ENCODE measurements at places on chromosomes 16 and 17.

DNA sequence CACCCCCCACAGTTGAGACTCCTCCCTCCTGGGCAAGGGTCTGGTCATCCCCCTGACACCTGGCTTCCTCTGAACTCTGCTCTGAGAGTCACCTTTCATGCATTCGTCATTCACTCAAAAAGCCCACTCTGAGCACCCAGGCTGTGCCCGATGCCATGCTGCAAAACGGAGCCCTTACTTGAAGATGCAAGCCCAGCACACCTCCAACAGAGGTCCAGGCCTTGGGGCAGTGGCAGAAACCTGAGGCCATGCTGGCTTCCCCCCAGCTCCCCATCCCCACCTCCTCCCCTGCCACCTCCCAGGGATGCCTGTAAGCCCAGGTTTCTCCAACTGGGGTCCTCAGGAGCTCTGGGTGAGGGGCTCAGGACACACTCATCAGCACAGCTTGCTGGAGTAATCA is 67.7 kb upstream of the TNRC6C start:
- no peak for DNase-seq

- DNase-seq, result no peak
These were observed 6.2 kb downstream of the LITAF start for GRCh38 chr16:11580451-11581086.

GRCh38 chr16:12664164-12664733 is 139.4 kb downstream of the CPPED1 start:
- DNase-seq, result no peak

DNA sequence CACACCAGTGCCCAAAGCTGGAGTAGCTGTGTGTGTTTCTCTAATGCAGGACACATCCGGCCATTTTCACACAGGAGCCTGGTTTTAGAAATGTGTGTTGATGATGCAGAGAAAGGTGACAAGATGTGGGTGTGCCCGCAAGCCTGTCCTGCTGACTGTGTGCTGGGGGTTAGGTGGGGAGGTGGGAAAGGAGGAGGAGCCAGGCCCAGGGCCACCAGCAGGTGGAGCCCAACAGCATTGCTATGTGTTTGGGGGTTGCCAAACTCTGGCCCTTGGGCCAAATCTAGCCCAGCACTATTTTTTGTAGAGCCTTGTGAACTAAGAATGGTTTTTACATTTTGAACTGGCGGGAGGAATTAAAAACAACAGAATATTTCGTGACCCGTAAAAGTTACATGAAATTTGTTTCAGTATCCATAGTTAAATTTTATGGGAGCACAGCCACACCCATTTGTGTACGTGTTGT is 61.7 kb upstream of the LGALS9 start:
- DNase-seq, result peak; percentile 65

DNA sequence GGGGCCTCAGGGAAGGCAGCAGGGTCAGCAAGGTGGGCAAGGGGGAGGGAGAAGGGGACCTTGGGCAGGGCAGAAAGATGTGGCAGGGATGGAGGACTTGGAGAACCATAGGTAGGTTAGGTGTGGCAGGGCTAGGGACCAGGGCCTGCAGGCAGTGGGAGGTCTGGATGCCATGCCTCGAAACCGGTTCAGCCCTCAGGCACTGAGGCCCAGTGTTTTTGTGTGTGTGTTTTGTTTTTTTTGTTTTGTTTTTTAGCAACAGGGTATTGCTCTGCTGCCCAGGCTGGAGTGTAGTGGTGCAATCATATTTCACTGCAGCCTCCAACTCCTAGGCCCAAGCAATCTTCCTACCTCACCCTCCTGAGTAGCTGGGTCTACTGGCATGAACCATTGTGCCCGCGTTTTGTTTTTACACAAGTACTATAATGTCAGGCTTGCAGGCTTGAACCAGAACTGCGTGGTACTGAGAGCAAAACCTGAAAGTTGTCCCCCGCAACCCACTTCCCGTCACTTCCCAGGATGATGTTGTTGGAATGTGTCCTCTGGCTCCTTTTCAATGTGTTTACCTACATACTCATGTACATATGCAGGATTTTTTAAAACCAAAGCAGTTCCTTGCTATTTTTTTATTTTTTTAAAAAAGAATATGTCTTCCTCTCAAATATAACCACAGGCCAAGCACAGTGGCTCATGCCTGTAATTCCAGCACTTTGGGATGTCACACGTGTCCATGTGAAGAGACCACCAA is 12.4 kb downstream of the ODAD4 start:
- DNase-seq, result no peak

DNA sequence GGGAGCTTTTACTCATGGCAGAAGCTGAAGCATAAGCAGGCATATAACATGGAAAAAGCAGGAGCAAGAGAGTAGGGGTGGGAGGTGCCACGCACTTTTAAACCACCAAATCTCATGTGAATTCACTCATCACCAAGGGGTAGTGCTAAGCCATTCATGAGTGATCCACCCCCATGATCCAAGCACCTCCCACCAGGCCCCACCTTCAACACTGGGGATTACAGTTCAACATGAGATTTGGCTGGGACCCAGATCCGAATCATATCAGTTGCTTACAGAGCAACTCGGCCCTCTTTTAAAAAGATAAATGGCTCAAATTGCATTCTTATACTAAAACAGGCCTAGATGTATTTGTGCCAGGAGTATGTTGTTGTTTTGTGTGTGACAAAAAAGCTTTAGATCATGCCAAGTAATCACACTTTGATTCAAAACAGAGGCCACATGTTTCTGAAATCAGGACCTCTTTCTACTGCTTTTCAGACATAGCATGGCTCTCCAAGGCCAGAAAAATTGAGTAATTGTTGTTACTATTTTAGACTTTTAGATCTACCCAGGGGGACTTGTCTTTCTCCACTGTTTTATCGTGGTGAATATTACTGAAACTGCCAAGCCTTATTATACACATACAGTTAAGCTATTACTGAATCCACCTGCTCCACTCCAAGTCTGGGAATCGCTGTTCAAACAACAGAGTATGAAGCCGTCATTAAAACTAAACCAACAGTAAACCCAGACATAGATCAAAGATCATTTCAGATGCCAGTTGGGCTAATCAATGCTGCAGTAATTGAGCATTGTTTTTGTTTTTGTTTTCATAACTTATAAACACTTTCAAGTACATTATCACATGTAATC is 163.3 kb downstream of the KCNJ2 start:
- no peak for DNase-seq

GRCh38 chr17:39791111-39791992 is 53.6 kb downstream of the GRB7 start:
- no peak for DNase-seq

- DNase-seq, result no peak
These were observed 8.8 kb upstream of the NR1D1 start for GRCh38 chr17:40108970-40109824.

GRCh38 chr16:67248073-67248400 is 742 bp upstream of the SLC9A5 start:
- DNase-seq, result no peak

- no peak for DNase-seq
These were observed 602.7 kb upstream of the CDH5 start for GRCh38 chr16:65763640-65764305.

DNA sequence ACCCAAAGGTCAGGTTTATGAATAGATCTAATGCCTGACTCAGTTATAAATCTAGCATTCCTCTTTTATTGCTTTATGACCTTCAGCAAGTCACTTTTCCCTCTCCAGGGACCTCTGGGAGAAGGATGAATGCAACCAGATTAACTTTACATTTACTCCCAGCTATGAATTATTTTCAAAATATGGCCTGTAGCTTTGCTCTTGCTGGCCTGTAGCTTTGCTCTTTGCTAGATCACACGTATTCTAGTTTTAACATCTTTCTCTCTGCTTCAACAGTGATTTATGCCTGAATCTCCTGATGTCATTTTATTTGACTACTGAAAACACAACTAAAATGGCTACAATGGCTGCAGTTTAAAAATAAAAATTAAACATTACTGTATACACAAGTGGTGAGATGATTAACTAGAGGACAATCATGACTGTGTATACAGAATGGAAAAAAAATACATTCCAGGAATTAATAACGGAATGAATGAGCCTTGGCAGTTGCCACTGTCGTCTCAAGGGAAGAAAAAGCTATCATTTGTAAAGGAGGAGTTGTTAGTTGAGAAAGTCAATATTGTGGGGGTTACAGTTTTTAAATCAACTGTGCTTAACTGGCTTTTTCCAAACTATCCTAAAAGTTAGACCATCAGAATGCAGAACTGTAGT is 434.5 kb upstream of the GOT2 start:
- DNase-seq, result no peak

DNA sequence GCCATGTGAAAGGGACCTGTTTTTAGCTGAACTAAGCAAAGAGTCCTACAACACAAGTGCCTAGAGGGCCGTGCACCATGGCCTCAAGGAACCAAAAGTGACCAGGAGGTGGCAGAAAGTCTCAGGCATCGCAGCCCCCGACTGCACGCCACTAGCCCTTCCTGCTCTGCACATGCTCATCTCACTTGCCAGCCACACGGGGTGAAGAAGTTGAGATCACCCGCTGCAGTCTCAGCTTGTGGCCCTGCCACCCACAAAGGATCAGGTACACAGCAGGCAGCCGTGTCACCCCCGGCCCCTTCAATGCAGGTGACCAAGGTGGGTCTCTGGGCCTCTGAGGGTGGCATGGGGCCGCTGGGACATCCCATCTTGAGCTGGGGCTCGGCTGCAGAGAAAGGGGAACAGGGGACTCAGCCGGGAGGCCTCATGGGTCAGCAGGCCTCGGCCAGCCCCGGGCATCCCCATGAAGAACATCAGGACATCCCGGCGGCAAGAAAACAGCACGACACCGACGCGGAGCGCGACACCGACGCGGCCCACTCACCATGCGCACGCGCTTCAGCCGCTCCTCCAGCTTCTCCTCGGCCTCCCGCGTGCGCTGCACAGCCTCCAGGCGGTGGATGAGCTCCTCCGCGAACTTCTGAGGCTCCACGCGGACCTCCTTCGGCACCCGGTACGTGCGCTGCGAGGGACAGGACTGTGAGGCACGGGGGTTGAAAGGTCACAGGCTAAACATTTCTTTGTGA is 21.0 kb downstream of the PDIA2 start:
- no peak for DNase-seq

DNA sequence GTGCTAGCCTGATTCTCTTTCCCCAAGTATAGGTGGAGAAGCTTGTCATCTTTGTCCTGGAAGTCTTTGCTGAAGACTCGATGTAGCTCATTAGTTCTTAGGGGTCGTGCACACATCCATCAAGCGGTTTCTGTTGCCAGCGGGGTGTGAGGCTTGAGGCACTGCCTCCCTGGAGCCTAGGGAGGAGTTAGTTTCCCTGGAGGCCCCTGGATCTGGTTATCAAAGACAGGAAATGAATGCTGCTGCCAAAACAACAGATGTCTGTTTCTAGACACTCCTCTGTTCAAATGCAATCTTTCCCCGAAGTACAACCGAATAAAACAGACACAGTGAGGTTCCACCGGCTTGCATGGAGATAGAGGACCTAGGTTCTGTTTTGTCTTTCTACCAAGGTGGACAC is 17.5 kb downstream of the HS3ST4 start:
- no peak for DNase-seq

GRCh38 chr17:31448467-31449077 is 57.1 kb downstream of the RAB11FIP4 start:
- DNase-seq, result no peak

- DNase-seq, result peak; percentile 30
These were observed 720 bp upstream of the ZPBP2 start for GRCh38 chr17:39867084-39867879.

GRCh38 chr16:50038286-50038685 is 13.3 kb downstream of the CNEP1R1 start:
- DNase-seq, result no peak

DNA sequence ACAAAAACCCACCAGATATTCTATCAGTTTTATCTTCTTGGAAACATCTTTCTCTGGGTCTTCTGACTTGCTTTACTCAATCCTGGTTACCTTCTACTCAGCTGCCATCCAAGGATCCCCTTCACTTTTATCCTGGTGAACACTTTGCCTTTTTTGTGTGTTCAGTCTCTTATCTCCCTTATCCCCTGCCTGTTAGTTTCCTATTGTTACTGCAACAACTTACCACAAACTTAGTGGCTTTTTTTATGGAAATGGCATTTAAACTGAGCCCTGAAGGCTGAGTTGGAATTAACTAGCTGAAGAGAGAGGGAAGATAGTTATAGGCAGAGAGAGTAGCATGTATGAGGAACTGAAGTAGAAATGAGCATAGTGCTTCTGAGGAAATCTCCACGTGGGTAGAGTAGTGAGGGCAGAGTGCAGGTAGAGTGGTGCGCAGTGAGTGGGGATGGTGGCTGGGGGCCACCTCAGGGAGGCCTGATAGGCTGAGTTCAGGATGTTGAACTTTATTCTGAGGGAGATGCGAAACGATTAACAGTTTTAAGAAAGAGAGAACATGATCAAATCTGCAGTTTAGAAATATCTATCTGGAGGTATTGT is 26.3 kb downstream of the TANGO6 start:
- no peak for DNase-seq

- DNase-seq, result no peak
These were observed 57.1 kb upstream of the WSB1 start for GRCh38 chr17:27236717-27237315.

DNA sequence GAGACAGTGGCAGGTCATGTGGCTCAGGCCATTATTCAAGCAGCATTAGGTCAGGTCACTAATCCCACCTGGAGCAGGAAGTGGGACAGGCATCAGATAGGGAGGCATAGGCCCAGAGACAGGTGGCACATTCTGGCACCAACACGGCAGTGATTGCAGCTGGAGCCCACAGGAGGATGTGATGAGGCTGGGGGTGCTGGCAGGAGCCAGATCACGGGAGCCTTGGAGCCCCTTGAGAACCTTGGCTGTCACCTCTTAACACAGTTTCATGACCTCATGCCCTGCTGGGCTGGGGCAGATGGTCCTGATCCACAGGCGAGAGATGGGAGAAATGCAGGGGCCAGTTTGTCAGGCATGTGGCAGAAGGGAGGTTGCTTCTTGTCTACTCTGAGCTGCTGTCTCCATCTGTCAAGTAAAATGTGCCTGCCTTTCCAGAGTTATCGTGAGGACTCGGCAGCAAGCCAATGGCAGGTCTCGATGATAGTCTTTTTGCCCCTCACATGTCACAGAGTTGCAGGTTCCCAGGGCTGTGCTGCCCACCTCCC is 109.6 kb downstream of the CLEC16A start:
- DNase-seq, result no peak

DNA sequence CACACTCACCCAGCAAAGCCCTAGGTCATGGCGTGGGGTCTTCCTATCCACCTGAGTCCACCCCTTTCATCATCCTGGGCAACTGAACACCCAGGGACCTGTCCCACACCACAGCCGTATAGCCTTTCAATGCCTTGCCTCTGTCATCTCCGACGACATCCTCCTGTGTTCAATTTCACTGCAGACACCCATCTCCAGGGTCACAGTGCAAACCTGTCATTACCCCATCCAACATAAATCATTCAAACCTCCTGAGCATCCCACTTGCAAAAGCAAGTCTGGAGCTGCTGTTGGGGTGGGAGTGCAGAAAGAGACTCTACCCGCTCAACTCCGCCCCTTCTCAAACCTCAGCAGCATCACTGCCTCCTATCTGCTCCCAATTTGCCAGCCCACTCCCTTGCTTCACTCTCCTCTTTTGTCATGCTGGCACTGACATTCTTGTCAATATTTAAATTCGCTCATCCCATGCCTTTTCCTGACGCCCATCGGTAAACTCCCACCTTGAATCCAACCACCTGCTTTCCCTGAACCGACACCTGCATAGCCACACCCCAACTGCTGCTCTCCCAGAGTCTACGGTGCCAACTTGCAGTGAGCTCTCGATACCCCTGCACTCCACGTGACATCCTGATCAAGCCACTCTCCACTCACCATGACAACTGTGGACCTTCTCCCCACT is 37.0 kb downstream of the MARF1 start:
- no peak for DNase-seq
